ENCODE measurements at places on chromosomes 16 and 17.

DNA sequence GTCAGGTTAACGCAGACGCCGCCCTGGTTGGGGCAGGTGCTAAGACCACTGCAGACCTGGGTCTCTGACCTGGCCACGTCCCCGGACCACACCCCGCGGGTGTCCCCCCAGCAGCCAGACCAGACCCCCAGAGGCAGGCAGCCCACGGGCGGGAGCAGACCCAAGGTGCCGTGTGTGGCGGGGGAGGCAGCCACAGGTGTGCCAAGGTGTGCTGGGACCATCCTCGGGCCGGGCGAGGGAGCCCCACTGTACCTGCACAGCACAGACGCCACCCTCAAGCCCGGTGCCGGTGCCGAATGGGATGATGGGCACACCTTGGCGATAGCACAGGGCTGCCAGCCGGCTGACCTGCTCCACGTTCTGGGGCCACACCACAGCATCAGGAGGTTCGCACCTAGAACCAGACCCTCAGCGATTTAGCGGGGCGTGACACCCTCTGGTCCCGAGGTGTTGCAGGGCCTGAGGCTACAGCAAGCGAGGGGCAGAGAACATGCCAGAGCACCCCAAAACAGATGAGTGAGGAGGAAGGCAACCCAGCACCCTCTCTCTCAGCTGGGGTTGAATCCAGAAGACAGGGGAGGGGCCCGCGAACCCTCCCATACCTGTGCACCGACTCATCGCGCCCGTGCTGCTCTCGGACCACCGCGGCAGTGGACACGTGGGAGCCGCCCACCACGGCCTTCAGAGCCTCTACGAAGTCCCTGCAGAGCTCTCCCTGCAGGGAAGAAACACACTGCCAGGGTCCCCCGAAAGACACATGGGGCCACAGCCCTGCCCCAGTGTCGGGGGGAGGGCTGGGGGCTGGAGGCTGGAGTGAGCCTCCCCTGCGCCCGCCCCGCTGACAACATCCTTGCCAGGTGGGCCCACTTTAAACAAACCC, 1.4 kb downstream of the LDHD start:
- no peak for DNase-seq

- DNase-seq = no peak
These were observed 705.5 kb downstream of the CDH11 start for GRCh38 chr16:64416216-64417005.

GRCh38 chr16:4123616-4124300, 7.5 kb upstream of the ADCY9 start:
- no peak for DNase-seq

- no peak for DNase-seq
These were observed 14.6 kb upstream of the PITPNA start for GRCh38 chr17:1577182-1577581.

DNA sequence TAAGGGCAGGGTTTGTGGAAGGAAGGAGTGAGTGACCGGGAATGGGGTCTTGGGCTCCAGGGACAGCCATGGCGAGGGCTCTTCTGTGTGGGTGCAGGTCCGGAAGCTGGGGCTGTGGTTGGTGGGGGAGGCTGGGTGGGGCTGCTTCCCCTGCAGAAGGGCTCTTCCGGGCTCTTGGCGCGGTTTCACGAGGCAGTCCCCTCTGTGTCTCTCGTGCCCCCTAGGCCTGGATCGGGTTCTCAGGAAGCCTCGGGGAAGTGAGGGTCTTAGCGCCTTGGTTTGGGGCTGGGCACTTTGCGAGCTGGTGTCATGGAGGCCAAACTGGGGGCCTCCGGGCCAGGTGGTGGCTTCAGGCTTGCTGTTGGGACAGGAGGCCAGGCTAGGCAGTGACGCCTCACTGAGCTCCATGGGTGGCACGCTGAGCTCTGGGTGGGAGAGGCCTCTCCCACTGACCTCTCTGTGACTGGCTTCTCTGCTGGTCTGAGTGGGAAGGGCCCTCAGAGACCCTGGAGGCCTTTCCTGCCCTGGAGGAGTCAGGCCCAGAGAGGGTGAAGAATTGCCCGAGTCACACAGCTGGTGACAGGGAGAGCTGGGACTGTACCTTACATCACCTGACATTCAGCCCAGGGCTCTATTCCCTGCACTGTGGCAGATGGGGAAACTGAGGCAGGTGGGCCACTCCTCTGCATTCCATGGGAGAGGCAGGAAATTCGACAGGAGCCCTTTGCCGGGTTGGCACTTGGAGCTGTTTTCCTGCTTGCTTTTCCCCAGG, 8.2 kb downstream of the ADCY7 start:
- DNase-seq = no peak

DNA sequence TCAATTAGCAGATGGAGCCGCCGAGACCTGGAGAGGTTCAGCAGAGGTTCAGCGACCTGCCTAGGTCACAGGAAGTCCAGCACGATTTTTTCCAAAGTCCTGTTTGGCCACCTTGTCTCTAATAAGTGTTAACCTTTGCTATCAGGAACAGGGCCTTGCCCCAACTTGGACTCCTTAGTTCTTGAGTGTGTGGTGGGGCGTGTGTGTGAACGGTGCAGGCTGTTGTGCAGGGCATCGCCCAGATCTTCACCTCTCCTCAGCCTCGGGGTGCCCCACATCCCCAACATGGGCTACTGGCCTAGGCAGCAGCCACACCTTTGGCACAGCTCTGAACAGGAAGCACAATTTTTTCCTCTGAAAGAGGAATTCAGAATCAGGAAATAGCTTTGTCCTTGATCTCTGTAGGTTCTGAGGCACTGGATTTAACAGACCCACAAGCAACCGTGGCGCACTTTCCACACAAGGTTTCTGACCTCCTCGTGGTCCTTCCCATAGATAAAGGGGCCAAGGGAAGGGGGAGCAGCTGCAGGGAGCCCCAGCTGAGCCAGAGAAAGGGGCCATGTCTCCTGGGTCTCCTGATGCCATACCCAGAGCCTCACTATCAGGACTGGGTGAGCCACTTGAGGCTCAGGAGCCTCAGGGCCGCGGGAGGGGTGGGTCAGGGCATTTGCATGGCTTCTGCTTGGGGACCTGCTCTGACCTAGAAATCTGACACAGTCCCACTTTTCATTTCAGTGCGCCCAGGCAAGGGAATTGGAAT, 10.4 kb downstream of the MPRIP start:
- DNase-seq = no peak

GRCh38 chr17:4446326-4447071, 12.8 kb downstream of the SPNS3 start:
- DNase-seq = no peak

DNA sequence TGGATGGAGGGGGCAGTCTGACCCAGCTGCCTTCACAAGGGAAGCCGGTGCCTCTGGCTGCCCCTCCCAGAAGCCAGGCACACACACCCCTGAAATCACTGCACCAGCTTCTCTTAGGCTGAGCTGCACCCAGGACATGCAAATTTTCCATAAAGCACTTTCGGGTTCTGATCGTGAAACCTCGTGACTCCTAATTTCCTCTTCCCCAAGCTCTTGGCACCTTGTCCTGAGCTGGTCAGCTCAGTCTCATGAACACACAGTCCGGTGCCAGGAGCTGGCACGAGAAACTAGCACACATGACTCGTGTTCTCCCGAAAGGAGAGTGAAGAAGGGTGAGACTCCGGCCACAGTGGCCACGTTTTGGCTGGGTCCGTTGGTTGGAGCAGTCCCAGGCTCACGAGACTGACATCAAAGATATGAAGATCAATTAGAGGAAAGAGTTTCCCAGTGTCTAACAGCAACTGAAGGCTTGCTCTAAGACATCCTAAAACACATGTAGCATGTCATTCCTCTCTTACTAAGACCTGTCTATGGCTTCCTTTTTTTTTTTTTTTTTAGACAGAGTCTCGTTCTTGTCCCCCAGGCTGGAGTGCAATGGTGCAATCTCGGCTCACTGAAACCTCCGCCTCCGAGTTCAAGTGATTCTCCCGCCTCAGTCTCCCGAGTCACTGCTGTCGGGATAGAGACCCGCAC, 9.2 kb upstream of the ABR start:
- no peak for DNase-seq

GRCh38 chr16:83472776-83473501, 334.8 kb upstream of the HSBP1 start:
- no peak for DNase-seq

DNA sequence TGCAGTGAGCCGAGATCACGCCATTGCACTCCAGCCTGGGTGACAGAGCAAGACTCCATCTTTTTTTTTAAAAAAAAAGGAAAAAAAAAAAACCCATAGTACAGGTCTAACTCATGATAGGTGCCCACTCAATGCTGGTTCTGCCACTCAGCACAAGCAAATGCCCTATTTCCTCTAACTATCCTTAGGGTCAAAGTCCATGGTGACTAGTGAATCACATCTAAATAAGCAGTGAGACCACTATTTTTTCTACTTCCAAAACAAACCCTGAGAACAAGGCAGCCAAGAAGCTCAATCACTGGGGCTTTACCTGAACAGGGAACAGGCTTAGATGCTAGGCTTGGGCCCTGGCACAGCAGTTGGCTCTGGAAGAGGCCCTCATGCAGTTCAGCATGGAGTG, 3.4 kb downstream of the BLTP2 start:
- no peak for DNase-seq

GRCh38 chr16:8614435-8615029, 7.0 kb upstream of the METTL22 start:
- DNase-seq = no peak

DNA sequence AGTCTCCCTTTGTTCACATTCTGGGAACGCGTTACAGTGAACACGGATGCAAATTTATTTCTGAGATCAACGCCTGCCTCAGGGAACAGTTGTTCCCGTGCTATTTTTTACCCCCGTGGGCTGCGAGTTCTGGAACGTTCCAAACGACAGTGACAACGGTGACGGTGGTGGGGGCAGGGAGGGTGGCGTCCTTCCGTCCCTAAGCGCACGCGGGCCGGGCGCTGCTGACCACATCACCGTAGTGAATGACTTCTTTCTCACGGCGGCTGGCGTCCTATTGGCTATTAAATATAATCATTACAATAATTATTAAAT, 45.1 kb upstream of the SSTR5 start:
- no peak for DNase-seq

DNA sequence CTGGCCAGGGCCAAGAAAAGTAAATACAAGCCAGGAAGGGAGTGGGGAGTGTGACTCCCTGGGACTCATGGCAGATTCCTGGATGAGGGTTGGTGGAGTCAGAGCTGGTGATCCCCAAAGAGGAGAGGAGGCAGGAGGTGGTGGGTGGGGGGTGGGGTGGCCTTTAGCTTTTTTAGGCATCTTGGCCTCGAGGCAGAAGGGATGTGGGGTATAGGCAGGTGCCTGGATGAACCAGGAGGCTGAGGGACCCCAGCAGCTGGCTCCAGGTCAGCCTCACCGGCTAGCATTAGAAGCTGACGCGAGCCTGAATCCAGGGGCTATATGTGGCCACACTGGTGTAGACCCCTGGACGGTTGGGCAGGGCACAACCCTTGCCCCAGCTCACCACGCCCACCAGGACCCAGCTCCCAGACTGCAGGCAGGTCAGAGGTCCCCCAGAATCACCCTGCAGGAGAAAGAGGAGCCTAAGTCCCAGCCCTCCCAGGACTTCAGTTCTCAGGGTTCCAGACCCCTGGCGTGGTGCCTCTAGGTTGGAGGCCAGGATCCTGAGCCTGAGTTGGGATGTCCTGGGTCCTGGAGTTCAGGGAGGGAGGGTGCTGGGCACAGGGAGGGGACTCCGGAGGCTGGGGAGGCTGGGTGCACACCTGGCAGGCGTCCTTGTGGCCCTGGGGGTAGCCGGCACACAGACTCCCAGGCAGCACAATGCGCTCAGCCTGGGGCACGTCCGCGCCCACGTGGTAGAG, 2.8 kb downstream of the PRSS33 start:
- DNase-seq = no peak

DNA sequence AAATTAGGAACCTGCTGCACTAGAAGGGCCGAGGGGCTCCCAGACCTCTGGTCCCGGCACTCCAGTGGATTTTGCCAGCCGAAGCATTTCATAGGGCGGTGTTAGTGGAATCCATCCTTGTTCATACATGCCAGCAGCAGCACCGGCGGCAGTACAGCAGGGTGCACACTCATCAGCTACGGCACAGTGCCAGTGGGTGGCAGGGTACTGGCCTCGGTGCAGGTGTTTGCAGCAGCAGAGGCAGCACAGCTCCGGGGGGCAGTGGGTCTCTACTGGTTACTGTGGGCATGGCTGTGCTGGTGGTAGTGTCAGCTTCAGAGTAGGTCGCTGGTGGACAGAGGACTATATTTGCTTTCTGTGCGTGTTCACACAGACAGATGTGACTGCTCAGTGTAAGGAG, 985.7 kb downstream of the CDH8 start:
- DNase-seq = no peak

DNA sequence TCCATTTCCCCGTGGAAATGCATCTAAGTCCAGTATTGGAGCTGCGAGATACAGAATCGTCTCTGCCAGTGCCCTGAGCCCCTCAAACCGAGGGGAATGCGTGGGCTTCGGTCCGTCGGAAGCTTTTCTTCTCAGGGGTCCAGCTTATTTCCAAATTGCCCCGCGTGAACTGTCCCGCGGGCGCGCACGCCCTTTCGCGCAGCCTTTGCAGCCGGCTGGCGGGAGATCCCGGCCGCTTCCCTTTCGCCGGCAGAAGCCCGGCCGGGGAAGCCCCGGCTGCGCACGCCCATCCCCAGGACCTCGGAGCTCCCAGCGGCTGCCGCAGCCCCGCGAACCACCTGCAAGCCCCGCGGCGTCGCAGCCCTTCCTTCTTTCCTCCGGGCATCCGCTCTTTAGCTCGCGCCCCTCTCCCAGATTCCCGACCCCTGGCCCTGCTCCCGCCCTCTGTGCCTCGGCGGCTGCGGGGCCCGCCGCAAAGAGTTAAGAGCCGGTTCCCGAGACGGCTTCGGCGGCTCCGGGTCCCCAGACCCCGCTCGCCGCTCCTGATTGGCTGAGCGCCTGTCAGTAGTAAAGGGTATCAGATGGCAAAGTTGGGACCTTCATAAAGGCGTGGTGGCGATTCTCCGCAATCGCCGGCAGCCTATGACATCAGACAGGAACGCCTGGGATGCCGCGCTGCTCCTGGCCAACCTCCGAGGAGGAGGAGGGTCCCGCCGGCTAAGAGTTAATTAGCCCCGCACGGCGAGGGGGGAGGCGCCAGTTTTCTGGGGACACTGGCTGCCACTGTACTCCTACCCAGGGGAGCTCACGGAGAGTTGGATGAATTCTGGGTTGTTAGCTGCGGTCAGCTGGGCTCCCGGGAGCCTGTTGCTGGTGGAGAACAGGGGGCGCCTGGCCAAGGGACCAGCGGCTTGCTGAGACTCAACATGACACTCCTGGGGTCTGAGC, at the start of gene MYOCD:
TSS of gene MYOCD (plus strand) at position 628 of the 948 bp plus-strand sequence. CDS start at position 927, 299 bp downstream.
- no peak for DNase-seq

DNA sequence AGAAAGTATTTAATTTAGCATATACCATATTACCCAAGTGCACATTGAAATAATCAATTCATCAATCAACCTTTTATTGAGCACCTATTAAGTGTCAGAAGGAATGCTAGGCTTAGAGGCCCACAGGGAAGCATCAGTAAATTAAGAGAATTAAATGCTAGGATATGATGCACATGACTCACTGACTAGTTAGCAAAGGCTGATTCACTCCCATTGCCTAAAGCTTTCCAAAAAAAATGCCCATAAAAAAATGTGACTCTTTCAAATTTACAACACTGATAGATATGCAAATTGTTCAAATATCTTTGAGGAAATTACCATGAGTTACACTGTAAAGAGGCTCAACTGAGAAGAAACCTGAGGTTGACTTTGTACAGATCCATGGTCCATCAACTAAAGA, 883.3 kb downstream of the CDH11 start:
- DNase-seq = no peak
